ENCODE measurements at places on chromosomes 12 and 14.

- DNase-seq, result no peak
Observed at GRCh38 chr12:50192236-50192635, 25.1 kb upstream of the CERS5 start.

- no peak for DNase-seq
Observed at GRCh38 chr14:94340533-94340932, 17.4 kb upstream of the SERPINA6 start.

GRCh38 chr12:68620519-68621471 is 10.1 kb downstream of the RAP1B start:
- no peak for DNase-seq

GRCh38 chr14:91125271-91125660 is 11.4 kb downstream of the DGLUCY start:
- no peak for DNase-seq

DNA sequence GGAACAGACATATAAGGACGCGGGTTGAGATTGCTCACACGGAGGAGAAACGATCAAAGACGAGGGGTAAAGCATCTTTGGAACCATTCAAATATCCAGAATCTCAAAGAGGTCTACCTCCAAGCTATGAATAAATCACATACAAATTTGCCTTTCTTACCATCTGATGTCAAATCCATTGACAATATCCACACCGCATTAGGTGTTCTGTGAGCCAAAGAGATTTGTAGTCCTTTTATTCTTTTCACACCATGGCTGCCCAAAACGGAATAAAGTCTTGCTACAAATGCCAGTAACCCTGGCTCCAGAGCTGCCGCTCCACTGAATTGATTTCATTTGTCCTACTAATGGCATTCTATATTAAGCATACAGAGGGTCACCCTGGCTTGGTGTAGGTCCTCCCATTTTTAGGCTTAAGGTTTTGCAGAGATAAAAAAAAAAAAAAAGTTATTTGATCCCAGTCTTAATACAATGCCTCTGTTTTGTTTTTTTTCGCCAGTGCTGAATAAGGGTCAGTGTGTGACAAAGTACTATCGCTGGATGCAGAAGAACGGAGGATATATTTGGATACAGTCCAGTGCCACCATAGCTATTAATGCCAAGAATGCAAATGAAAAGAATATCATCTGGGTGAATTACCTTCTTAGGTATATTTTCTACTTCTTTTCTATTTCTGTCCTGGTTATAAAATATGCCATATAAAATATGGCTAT is 157.3 kb downstream of the EGLN3 start:
- DNase-seq, result no peak

- DNase-seq, result no peak
Observed at GRCh38 chr14:100981809-100982208, 78.3 kb upstream of the RTL1 start.

DNA sequence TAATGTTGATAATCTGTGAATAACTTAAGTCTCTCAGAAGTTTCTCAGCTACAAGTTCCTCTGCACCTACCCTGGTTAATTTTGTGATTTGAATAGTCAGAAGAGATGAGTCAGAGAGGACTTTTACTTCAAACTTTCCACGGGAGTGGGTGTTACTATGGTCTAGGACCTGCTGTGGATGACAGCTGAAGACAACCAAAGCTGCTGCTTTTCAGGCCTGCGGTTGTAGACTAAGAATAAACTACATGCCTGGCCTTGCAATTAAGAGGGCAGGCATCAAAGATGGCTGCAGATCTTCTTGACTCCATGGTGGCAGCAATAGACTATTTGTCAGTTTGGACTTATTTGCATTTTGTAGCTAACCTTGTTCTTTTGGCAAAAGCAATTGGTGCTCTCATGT is 227.1 kb upstream of the KRR1 start:
- peak; percentile 47 for DNase-seq

- no peak for DNase-seq
Observed at GRCh38 chr12:1350934-1351240, 243.5 kb downstream of the FBXL14 start.

DNA sequence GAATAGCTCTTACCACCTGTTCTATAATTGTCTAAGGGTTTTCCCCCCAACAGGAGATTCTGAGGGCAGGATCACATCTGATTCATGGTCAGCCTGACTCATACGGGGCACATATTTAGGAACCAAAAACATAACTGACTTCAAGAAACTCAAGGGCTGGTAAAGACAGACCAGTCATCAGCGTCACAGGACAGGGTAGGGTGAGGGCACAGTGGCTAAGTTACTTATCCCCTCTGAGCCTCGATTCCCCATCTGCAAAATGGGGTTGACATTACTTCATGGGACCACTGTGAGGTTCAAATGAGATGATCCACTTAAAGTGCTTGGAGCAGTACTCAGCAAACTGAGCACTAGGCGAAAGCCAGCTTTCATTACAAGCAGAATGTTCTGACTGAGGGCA is 606 bp downstream of the CINP start:
- DNase-seq, result peak; percentile 56

DNA sequence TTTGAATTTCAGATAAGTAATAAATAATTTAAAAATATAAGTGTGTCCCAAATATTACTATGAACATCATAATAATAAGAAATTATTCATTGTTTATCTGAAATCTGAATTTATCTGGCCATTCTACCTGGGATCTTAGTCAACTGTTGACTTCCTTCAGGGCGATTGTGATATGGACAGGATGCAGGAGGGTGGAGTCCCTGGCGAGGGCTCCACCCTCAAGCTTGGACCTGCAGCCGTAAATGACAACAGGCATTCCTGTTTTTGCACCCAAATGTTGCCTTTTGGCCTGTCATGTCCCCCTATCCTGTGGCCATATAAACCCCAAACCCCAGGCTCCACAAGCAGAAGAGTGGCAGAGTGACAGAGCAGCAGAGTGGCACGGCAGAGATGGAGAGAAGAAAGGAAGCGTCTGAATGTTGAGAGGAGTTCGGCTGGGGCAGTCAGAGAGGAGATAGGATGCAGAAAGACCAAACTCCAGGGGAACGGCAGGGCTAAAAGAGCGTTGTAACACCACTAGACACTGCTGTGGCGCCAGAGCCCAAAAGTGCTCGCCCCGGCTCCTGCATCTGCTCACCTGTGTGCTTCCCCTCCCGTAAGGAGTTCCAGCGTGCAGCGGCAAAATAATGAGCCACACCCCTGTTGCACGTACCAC is 39.4 kb upstream of the FUT8 start:
- DNase-seq, result no peak

DNA sequence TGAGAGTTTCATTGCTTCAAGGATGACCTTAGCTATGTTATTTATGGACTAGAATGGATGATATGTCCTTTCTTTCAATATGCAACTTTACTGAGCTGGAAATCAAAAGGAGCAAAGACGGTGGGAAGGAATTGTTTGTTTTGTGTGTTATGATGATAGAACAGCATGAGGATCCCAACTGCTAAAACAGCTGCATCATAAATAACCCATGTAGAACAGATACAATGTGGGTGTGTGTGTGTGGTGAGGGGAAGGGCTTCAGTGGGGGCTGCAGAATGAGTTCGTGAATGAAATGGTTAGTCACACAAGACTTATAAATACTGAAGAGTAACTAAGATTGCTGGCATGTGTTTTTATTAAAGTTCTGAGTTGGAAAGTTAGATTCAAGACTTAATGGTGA is 80.1 kb downstream of the DACT1 start:
- DNase-seq, result no peak

DNA sequence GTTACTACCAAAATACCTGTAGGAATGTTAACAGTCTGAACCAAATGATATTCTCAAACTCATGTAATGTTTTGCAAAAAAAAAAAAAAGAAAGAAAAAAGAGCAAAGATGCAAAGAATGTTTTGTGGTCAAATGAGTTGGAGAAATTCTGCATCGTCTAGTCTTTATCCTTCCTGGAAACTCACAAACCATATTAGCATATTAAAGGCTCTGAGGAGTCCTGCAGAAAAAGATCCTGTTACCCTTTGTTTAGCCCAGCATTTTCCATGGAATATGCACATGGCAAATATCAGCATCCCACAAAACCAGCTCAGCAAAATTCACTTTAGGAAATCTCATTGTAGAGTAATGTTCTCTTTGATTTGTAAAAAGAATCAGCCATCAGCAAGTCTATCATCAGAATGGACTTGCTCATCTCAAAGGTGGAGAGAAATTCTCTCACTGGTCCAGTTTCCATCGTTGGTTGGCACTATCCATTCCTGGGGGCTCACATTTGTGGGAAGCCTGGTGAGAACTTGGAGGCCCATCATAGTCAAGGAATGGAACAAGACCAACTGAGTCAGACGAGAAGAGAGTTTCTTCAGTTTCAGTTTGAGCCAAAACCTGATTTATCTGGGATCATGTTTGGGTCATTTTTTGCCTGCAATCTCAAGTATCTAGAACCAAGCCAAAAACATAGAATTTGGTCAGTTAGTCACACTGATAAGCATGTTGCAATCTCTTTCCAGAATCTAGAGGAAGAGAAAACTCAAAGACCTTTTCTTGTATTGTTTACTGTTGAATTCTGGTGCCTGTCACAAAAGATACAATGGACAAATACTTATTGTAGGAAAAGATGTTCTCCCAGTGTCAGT is 129.8 kb downstream of the TBX5 start:
- DNase-seq, result no peak

DNA sequence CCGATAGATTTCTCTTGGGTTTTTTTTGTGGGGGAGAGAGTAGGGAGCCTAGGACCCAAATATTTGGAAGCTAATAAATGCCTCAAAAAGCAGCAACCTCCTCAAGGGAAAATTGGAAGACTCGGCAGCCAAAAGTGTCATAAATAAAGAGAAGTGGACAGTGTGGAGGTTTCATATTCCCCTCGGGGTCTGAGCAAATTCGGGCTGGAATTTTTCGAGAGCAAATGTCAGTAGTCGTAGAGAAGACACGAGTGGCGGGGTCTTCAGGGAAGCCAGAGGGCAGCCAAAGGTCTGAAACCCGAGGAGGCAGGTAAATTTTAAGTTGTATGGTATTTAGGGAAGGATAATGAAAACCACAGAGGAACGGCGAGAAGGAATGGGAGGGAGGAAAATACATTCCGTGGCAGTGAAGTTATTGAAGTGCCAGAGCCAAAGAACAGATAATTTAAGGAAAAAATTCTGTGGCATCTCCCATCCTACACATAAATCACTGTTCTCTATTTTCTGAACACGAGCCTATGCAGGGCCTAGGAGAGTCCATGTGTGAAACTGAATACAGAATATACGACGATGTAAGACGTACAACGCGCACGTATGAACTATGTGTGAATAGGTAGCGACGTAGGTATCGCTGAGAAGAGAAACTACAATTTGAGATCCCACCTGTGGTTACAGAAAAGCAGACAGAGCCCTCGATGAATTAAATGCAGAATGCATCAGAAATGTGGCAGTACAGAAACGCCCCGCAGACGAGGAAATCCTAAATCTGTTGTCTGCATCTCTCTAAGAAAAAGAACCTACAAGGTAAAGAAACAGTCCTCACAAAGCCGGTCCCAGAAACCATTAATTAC is 12.9 kb downstream of the BCL11B start:
- no peak for DNase-seq

- no peak for DNase-seq
Observed at GRCh38 chr14:23136566-23137133, 17.6 kb upstream of the CEBPE start.

GRCh38 chr14:64601571-64601970 is 51.8 kb downstream of the PPP1R36 start:
- no peak for DNase-seq

GRCh38 chr12:62632411-62632918 is 165.8 kb downstream of the MON2 start:
- no peak for DNase-seq

DNA sequence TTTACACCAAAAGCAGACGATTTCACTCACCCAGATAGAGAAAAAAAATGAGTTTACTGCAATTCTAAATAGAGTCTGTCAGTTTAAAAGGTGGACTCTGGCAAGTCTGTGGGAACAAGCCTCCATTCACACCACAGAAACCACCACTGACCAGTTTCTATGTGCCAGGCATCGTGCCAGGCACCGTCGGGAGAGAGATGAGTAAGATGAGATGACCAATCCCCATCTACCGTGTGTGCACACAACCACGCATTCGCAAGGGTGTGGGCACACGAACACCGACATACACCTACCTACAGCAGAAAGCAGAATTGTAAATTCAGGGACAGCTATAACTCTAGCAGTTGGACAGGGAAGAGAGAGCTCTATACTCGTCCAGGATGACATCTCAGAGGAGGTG is 58.3 kb downstream of the PRIMA1 start:
- DNase-seq, result no peak

- no peak for DNase-seq
Observed at GRCh38 chr12:3016191-3016590, 57.0 kb downstream of the TEAD4 start.

DNA sequence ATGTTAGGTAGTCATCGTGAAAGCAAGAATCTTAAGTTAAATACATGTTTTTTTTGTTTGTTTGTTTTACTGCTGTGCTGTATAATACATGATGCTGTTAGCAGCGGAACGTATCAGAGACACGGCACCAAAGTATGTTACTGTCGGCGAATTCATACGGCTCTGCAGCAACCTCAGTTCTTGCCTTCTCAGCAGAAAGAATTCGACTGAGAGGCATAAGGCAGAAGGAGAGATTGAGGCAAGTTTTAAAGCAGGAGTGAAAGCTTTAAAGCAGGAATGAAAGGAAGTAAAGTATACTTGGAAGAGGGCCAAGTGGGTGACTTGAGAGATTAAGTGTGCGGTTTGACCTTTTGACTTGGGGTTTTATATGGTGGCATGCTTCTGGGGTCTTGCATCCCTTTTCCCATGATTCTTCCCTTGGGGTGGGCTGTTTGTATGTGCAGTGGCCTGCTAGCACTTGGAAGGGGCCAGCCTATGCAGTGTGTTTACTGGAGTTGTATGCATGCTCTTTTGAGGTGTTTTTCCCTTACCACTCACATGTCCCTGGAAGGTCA is 23.7 kb downstream of the LEMD3 start:
- no peak for DNase-seq

DNA sequence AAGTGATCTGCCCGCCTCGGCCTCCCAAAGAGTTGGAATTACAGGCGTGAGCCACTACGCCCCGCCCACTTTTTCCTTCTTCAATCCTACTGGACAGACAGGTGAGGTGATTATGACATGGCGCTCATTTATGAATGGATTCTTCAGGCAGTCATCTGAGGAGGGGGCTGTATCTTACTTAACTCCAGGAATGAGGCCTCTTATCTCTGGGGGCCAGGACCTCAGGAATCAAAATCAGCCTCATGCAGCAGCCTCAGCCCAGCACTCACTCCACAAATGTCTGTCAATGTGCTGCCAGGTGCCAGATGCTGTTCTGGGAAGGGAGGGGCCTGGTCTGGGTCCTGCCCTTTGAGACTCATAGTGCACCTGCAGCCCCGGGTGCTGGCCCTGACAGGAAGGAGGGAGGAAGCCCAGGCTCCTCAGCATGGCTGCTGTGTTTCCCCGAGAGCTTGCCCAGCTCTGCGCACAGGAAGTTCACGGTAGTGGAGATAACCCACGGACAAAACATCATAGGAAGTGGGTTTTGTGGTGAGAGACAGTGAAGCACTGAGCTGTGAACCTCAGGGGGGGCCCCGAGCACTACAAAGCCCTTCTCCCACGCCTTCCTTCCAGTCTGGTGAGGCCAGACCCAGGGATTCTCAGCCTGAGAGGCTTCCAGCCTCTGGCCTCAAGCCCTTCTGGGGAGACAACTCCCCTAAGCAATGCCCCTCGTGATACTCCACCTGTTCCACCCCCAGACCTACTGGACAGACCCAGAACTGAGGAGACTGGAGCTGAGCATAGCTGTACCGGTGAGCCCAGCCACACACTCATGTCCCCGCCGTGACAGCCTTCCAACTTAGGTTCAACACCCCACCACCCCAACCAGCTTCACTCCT is 22.3 kb downstream of the GALNT6 start:
- peak; percentile 80 for DNase-seq

Data from activated T-cell treated with anti-CD3 and anti-CD28 coated beads for 24 hours (primary cell).